ENCODE measurements at places on chromosomes 2 and 18.

GRCh38 chr2:27118525-27119329 lies at the start of gene CGREF1:
CGREF1 (minus strand) TSS chr2:27119128; CDS start chr2:27104366, 14,762 bp downstream.
- DNase-seq, result peak; percentile 17

DNA sequence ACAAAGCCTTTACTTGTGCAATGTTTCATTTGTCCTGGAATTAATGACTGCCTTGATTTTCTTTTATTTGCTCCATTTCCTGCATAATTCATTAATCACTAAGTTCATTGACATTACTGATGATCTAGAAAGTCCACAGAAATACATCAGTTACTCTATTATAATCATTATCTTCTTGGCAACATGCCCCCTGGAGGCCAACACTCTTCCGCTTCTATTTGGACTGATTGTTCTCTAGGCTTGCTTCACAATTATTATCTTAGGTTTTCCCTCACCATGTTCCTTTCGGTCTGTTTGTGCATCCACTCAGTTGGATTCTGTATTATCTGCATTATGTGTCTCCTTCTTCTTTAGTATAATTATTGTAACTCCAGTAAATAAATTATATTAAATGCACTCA lies 461.0 kb upstream of the CDH2 start:
- DNase-seq, result no peak

- no peak for DNase-seq
Observed at GRCh38 chr2:112142525-112143078, 4.4 kb downstream of the FBLN7 start.

- DNase-seq, result peak; percentile 77
Observed at GRCh38 chr2:74334931-74335333, 8.3 kb downstream of the SLC4A5 start.

- DNase-seq, result no peak
Observed at GRCh38 chr18:37176621-37176934, 347.7 kb downstream of the KIAA1328 start.

DNA sequence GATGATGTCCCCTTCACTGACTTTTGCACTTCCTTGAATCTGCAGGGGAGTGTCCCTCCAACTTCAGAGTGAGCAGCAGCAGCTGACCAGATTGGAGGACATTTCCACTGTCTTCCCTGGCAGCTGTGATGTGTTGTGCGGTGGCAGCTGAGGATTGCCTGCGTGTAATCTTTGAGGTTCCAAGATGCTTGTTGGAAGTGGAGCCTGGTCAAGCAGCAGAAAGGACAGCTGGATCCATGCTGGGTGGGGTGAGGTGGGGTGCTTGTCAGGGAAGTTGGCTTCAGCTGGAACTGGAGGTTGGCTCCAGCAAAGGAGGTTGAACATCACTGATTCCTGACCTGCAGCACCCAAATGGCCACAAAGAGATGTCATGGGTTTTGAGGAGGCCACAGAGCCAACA lies 64.8 kb downstream of the ST3GAL5 start:
- DNase-seq, result no peak

GRCh38 chr2:38433607-38433975 lies 56.5 kb upstream of the ATL2 start:
- no peak for DNase-seq

DNA sequence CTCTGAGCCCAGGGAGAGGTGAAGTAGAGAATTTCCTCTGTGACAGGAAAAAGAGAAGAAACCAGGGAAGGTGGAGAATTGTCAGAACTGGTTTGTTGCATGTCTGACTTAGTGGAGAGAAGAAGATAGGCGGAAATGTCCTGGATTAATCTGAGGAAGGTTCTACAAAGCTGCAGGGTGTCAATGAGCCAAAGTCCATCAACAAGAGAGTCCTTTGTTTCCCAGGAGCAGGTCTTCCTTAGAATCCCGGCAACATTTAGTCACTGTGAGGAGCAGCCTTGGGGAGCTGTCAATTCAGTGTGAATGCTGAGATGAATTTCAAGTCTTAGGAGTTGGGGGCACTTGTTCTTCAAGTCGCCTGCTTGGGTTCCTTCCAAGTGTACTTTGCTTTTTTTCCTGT lies 88.4 kb upstream of the CELF4 start:
- no peak for DNase-seq

DNA sequence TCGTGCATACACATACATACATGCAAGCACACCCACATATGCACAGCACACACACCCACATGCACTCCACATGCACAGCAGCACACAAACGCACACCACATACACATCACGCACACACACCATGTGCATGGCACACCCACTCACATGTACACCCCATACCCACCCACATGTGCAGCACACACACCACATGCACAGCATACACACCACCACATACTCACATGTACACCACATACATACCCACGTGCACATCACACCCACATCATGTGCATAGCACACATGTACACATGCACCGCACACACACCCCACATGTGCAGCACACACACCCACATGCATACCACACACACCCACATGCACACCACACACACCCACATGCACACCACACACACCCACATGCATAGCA lies 132.0 kb upstream of the RGPD4 start:
- no peak for DNase-seq

- no peak for DNase-seq
Observed at GRCh38 chr18:62490967-62491695, 31.7 kb upstream of the ZCCHC2 start.

GRCh38 chr2:169839954-169840746 lies 12.9 kb downstream of the UBR3 start:
- DNase-seq, result no peak

- DNase-seq, result no peak
Observed at GRCh38 chr18:3107740-3108151, 94.8 kb upstream of the LPIN2 start.
